ENCODE measurements at places on chromosomes 6 and 20.
A peak's percentile ranks its signal among the peaks of the same experiment; 100 is the strongest.

GRCh38 chr20:36018208-36018988 is 50.0 kb downstream of the CNBD2 start:
- no peak for DNase-seq

GRCh38 chr20:12554426-12554825 is 454.3 kb upstream of the SPTLC3 start:
- DNase-seq = no peak

DNA sequence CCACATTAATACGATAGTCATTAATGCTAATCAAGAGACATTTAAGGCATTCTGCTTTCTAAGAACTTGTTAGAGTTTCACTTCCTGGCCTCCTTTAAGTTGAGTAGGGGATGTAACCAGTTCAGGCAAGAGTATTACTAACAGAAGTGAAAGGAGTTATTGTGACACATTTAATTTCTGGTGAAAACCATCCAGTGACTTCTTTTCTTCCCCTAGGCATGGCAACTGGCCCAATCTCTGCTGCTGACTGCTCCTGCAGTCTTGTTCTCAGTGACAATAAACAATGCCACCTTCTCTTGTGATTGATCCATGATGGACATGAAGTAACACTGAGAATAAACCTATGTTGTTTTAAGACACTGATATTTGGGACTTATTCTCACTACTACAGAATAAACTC is 130.9 kb upstream of the DEFB112 start:
- DNase-seq = no peak

DNA sequence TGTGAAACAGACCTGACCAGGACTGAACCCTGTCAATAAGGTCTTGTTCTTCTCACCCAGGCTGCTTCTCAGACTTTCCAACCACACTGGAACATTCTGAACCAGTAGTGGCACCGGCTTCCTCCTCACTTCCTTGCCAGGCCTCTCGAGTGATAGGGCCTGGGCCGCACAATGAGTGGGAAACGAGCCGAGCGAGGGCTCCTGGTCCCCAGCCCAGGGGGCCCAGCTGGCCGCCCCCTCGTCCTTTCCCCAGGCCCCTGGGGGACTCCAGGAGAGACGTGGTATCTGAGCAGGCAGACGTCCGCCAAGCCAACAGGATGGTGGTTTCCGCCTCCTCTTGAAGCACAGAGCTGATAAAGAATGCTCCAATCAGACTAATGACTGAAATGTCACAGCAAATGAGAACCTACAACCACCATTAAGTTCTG is 117.9 kb downstream of the GMDS start:
- no peak for DNase-seq

GRCh38 chr6:101876431-101876830 is 482.9 kb downstream of the GRIK2 start:
- no peak for DNase-seq

DNA sequence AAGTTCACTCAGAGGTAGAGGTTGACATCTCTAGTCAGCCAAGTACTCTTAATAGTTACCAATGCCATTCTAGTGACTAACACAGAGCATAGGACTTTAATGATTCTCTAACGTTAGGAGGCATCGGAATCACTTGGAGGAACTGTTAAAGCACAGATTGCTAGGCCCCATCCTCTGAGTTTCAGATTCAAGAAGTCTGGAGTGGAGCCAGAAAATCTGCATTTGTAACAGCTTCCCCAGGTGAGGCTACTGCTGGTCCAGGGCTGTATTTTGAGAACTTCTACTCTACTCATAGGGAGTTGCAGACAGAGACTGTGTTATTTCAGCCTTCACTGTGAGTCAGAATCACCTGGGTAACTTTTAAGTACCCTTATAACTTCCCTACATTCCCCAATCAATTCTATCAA is 5.7 kb downstream of the LMBRD1 start:
- DNase-seq = peak; percentile 3

GRCh38 chr6:136728976-136729515 is 63.2 kb downstream of the MAP3K5 start:
- no peak for DNase-seq

GRCh38 chr20:2293486-2293885 is 2.3 kb upstream of the TGM3 start:
- DNase-seq = no peak

All from fibroblast of skin of abdomen (primary cell).